H9 (cell line): ENCODE measurements at places on chromosomes 5 and 9. TPM values are rescaled to one million over a fixed set of nuclear protein-coding genes. Genes with fewer than 3 reads are reported as not detected.

The SLC6A19 gene
- not detected in 2 replicates for total RNA-seq

The TLR4 gene
- total RNA-seq: 0.07 TPM in 2 replicates

The FCN2 gene
- total RNA-seq: not detected in 2 replicates

The WDR31 gene
- total RNA-seq: 0.59 and 0.72 TPM in 2 replicates

The CNTNAP3B gene
- 4.6 and 4.7 TPM in 2 replicates for total RNA-seq

The PCDHA12 gene
- 7.1 and 7.2 TPM in 2 replicates for total RNA-seq

The HMGXB3 gene
- total RNA-seq: 23.8 and 26.9 TPM in 2 replicates

The GFPT2 gene
- total RNA-seq: 85.0 and 89.8 TPM in 2 replicates

The PCDHGA8 gene
- 0.90 and 1.0 TPM in 2 replicates for total RNA-seq

DNA sequence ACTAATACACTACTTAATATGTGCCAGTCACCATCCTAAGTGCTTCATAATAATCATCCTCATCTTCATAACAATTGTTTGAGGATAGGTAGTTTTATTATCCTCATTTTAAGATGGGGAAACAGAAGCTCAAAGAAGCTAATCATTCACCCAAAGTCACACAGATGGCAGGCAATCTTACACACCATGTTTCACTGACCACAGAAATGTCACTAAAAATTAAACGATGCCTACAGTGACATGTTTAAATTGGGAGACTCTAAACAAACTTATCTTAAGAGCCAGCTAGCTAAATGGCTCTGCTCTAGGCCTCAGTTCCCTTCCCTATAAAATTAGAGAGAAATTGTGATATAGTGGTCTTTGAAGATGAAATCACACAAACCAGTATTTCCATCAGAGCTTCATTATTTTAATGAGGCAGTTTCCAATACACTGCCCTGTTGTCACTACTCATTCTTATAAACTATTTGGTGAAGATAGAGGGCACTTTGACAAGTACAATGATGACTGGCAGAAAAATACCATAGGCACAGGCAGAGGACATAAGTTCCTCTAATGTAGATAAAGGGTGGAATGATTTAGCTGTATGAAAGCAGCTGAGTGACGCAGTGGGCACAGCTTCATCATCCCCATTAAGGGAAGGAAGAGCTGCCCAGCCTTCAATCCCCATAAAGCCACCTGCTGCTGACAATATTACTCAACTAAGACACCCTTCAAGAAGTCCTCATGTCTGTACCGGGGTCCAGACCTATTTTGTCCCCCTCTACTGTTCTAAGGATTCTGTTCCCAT is 224.1 kb downstream of the ACTL7B start:
- H3K36me3 ChIP-seq: no peaks in the 10 kb centered on the region
- H3K4me1 ChIP-seq: no peaks in the 10 kb centered on the region
- H3K27ac ChIP-seq: no peak overlapping the region
- H3K4me3 ChIP-seq: no peak overlapping the region

DNA sequence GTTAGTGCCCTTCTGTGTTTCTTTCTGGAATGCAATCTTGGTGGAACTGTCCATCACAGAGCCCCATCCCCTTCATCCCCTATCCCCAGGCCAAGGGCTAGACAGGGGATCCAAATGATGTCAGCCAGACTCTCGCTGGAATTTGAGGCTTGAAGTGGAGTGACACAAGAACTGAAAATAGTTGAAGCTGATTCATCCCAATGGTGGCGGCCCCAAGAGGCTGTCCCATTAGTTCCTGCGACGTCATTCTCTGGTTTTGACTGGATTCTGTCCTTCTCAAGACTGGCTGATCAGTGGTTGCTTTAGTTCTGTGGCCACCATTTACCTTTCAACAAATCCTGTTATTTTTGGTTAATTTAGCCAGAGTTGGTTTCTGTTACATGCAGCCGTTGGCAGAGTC is 59.9 kb downstream of the SUB1 start:
- no peak overlapping the region for H3K4me3 ChIP-seq
- DNase-seq: no peak
- H3K27me3 ChIP-seq: no peaks in the 10 kb centered on the region
- H3K36me3 ChIP-seq: no peaks in the 10 kb centered on the region

DNA sequence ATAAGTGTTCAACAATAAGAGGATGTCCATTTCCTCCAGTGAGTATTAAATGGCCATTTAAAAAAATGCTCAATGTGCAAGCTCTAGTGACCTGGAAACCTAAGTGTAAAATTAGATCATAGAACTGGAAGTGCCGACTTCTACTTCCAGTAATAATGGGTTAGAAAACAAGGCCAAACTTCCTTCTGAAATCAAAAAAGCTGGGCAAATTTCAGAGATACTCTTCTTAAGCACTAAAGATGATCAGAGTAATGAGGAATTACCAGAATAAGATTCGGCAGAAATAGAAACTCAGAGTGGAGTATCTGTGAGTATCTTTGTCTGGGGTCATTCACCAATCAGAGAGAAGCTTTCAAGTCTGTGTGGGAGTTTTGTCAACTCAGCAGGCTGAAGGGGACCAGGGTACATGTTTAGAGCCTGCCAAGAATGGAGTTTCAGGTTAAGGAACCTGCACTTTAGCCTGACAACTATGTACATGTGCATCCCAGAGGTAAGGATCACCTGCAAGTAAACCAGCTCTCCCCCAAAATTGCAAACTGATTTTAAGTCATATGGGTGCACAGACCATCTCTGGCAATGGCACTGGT is 17.1 kb downstream of the FCN2 start:
- no peaks in the 10 kb centered on the region for H3K4me1 ChIP-seq
- H3K36me3 ChIP-seq: no peaks in the 10 kb centered on the region
- no peaks in the 10 kb centered on the region for H3K27me3 ChIP-seq
- no peak overlapping the region for H3K27ac ChIP-seq
- DNase-seq: no peak

GRCh38 chr5:116420540-116420939 is 154.1 kb downstream of the SEMA6A start:
- no peaks in the 10 kb centered on the region for H3K27me3 ChIP-seq
- H3K4me3 ChIP-seq: no peak overlapping the region
- no peaks in the 10 kb centered on the region for H3K4me1 ChIP-seq
- no peak overlapping the region for H3K27ac ChIP-seq
- no peaks in the 10 kb centered on the region for H3K36me3 ChIP-seq

DNA sequence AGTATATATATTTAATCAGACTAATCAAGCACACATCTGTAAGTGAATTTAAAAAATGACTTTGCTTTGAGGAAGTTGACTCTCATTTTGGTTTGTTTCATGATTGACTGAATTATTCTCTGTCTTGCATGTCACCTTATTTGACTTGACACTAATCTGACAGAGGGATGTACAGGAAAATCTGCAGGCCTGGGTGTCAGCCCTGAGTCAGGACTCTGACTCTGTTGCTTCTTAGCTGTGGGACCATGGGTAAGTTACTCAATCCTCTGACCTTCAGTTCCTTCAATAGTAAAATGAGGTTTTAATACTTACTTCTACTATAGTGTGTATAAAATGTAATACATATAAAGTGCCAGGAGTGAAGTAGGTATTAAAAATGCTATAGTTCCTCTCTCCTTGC is 415.9 kb downstream of the ARHGEF28 start:
- no peak overlapping the region for H3K27ac ChIP-seq
- no peak for DNase-seq
- no peaks in the 10 kb centered on the region for H3K36me3 ChIP-seq
- H3K4me1 ChIP-seq: no peaks in the 10 kb centered on the region
- H3K4me3 ChIP-seq: no peak overlapping the region

- H3K4me3 ChIP-seq: no peak overlapping the region
- no peak for DNase-seq
- H3K4me1 ChIP-seq: peaks cover 2% of the 10 kb centered on the region; the same call in 1 of the 2 replicates
- H3K27ac ChIP-seq: no peak overlapping the region
- H3K27me3 ChIP-seq: no peaks in the 10 kb centered on the region
- H3K36me3 ChIP-seq: peaks cover 19% of the 10 kb centered on the region
These were observed 118.0 kb upstream of the ICE1 start for GRCh38 chr5:5304361-5305020.

DNA sequence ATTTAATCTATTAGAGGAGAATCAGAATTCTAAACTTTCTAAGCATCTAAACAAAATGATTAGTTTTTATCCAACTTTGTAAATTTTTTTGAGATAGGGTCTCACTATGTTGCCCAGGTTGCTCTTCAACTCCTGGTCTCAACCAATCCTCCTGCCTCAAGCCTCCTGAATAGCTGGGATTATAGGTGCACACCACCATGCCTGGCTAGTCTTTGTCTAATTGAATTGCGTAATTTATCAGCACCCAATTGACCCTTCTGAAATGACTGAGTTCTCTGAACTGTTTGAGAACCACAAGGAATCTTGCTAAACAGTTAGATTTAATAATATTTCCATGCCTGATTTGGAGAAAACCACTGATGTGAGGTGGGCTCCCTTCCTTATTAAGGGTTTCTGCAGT is 75.7 kb downstream of the PJA2 start:
- DNase-seq: no peak
- H3K4me1 ChIP-seq: no peaks in the 10 kb centered on the region
- no peaks in the 10 kb centered on the region for H3K36me3 ChIP-seq
- H3K27me3 ChIP-seq: no peaks in the 10 kb centered on the region

GRCh38 chr9:83359039-83359438 is 179.2 kb downstream of the FRMD3 start:
- H3K36me3 ChIP-seq: no peaks in the 10 kb centered on the region
- no peaks in the 10 kb centered on the region for H3K27me3 ChIP-seq
- no peak for DNase-seq
- no peak overlapping the region for H3K4me3 ChIP-seq

- DNase-seq: no peak
- no peak overlapping the region for H3K4me3 ChIP-seq
- H3K4me1 ChIP-seq: no peaks in the 10 kb centered on the region
- peaks cover 16% of the 10 kb centered on the region for H3K36me3 ChIP-seq
These were observed 66.9 kb downstream of the HMCN2 start for GRCh38 chr9:130332384-130332926.

DNA sequence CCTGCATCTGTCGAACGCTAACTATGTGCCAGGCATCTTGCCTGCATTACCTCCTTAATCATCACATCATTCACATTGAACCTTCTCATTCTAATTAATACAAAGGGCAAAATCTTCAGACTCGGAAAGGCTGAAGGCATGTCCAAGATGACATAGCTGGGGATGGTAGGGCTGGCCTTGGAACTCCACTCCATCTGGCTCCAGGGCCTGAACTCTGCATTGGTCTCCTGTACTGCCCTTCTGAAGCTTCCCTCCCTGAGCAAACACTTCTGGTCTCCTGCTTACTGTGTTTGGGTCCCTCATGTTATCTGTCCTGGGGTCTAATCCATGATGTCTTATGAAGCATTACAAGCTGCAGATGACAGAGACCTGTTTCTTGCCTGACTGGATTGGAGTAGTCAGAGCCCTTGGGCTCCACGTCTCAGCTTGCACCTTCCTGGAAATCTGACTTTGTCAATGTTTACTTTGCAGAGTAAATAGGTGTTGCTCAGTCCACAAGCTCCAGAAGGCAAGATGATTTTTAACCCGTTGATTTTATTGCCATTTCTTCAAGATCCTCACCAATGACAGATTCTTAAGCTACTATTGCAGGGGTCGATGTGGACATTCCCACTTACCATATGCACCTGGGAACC is 106.1 kb downstream of the GALNT10 start:
- H3K4me1 ChIP-seq: no peaks in the 10 kb centered on the region
- H3K27me3 ChIP-seq: no peaks in the 10 kb centered on the region
- H3K27ac ChIP-seq: no peak overlapping the region
- no peak for DNase-seq
- H3K4me3 ChIP-seq: no peak overlapping the region
